ENCODE measurements at places on chromosomes 2 and 18. TPM values are rescaled to one million over a fixed set of nuclear protein-coding genes. Genes with fewer than 3 reads are reported as not detected.

Gene OSGEPL1
- 28.2 TPM for total RNA-seq

Gene EMILIN2
- 25.6 TPM for total RNA-seq

Gene AAMP
- 79.6 TPM for total RNA-seq

Gene CABLES1
- total RNA-seq = 9.5 TPM

Gene ABCG5
- not detected for total RNA-seq

Gene IL1F10
- not detected for total RNA-seq

Gene IL18RAP
- total RNA-seq = 0.29 TPM

Gene ERBB4
- 4.2 TPM for total RNA-seq

DNA sequence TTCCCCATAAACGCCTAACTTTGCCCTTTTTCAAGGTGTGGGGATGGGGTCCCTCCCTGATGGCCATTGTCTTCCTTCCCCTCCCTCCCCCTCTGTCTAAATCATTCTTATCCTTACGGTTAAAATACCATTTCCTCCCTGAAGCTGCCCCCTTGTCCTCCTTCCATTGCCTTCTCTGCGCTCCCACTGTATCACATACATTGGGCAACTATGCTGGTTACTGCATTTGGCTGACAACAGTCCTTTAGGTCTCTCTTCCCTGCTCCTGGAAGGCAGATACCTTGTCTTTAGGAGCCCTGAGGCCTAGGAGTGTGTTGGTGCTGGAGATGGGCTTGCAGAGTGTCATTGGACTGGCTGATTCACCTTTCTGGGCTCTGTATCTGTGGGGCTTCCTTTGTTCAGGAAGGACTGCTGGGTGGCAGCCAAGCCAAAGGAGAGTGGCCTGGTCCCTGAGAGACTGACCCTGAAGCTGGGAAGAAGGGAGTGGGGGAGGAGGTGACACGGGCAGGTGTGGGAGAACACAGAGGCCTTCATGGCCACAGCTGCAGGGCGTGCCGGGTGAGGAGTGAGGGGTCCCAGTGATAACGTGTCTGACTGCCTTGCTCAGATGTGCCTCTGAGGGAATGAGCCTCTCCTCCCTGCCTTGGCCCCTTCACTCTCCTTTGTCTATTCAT lies 2.2 kb downstream of the WNT6 start:
- H3K36me3 ChIP-seq = no peaks in the 10 kb centered on the region
- H3K27ac ChIP-seq = no peak overlapping the region
- peaks cover 10% of the 10 kb centered on the region for H3K4me1 ChIP-seq

DNA sequence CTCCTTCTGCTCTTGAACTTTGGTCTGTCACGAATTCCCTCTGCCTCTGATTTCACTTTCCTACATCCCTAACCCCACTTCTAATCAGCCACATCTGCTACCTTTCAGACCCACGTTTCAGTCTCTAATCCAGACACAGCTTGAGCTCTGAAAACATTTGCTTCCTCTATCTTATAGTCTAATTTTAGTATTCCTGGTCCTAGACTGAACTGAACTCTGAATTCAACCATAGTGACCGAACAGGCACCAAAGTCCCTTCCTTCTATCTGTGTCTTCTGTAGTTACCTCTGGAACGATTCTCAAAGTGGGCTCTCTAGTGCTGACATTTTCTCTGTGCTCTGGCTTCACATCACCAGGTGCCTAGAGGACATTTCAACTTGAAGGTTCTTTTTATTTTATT lies 156.2 kb downstream of the PDE11A start:
- no peaks in the 10 kb centered on the region for H3K4me1 ChIP-seq
- H3K27me3 ChIP-seq = no peaks in the 10 kb centered on the region
- H3K4me3 ChIP-seq = no peak overlapping the region
- no peak for DNase-seq

DNA sequence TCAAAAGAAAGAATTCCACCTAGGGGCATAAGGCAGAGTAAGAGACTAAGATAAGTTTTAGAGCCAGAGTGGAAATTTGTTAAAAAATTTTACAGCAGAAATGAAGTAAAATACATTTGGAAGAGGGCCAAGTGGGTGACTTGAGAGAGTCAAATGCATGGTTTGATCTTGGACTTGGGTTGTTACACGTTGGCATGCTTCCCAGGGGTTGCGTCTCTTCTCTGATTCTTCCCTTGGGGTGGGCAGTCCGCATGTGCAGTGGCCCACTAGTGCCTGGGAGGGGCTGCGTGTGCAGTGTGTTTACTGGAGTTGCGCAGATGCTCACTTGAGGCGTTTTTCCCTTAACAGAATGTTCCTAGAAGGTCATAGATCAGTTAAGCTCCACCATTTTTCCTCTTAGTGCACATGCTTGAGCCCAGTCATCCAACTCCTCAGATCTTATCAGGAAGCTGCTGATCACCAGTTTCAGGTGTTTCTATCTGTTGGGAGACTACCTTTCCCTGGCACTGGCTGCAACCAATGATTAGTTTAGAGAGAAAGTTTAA lies 13.1 kb downstream of the SEH1L start:
- DNase-seq = no peak
- H3K27ac ChIP-seq = no peak overlapping the region
- no peaks in the 10 kb centered on the region for H3K27me3 ChIP-seq
- no peaks in the 10 kb centered on the region for H3K36me3 ChIP-seq
- no peak overlapping the region for H3K4me3 ChIP-seq

- no peaks in the 10 kb centered on the region for H3K27me3 ChIP-seq
- no peak overlapping the region for H3K27ac ChIP-seq
- DNase-seq = no peak
- no peaks in the 10 kb centered on the region for H3K36me3 ChIP-seq
- H3K4me1 ChIP-seq = no peaks in the 10 kb centered on the region
Observed at GRCh38 chr2:111236025-111236424, 115.3 kb downstream of the BCL2L11 start.

DNA sequence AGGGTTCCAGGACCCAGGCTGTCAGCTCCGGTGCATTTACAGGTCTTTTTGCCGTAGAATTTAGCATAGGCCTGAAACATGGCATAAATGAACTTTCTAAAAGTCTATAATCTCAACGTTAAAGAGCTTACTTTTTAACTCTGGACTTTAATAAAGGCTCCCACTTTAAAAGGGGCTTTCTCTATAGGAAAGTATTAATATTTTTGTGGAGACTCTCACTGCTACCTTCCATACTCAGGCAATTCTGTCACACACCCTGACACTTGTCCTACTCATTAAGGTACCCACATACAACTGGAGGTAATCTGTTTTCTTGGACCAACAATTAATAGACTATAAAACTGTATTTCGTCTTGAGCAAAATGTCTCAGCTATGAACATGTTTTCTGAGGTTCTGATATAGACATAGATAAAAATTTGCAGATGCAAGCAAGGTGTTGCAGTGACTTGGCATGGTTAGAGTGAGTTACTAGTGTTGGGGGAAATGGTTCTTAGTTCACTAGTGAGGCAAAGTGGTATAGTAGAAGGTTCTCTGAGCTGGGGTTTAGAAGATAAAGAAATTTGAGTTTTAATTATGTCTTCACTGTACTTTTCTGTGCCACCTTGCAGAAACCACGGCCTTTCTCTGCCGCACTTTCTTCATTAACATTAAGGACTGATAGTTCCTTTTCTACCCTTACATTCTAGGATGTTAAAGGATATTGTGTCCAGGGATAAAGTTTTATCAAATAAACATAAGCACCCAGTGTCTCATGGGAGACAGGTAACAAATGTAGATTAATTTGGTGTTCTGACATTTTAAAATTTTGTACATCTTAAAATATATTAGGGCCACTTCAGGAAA lies 10.8 kb upstream of the NR4A2 start:
- peak overlapping the region; percentile 97 for H3K4me3 ChIP-seq
- no peaks in the 10 kb centered on the region for H3K27me3 ChIP-seq
- H3K4me1 ChIP-seq = no peaks in the 10 kb centered on the region
- H3K36me3 ChIP-seq = no peaks in the 10 kb centered on the region
- peak overlapping the region; percentile 100 for H3K27ac ChIP-seq
- no peak for DNase-seq

- H3K27me3 ChIP-seq = no peaks in the 10 kb centered on the region
- H3K4me1 ChIP-seq = no peaks in the 10 kb centered on the region
- H3K4me3 ChIP-seq = no peak overlapping the region
- H3K36me3 ChIP-seq = no peaks in the 10 kb centered on the region
Observed at GRCh38 chr2:180675170-180675569, 305.2 kb upstream of the UBE2E3 start.

DNA sequence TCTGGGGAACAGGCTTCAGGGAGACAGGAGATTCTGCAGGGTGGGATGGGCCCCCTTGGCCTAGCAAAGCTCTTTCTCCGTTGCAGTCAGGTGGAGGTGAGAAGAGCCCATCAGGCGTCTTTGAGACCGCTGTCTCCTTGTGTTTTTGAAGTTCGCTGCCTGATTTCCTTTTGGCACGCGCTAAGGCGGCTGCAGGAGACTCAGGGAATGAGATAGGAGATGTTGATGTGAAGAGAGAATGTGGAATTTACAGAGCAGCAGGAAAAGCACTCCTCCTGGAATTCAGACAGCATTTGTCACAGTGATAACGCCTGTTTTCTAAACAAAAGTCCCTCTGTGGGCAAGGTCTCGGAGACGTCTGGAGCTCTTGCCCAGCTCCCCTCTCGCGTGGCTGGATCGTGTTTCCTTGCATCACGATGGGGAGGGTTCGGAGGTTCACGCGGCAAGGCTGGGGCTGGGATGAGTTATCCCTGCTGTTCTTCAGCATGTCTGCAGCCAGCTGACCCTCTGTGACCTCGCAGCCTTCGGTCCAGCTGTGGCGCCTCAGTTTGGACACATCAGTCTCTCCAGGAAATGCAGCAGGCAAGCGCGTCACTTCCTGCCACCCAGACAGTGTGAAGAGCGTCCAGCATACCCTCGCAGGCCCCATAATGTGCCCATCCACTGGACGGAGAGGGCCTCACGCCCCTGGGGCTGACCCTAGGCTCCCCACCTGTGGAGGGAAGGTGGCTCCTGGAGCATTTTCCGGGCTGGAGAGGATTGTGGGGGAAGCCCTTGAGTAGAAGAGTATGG lies 30.2 kb downstream of the GLI2 start:
- H3K4me1 ChIP-seq = peaks cover 19% of the 10 kb centered on the region
- no peaks in the 10 kb centered on the region for H3K27me3 ChIP-seq
- DNase-seq = peak; percentile 92
- peak overlapping the region; percentile 80 for H3K27ac ChIP-seq

DNA sequence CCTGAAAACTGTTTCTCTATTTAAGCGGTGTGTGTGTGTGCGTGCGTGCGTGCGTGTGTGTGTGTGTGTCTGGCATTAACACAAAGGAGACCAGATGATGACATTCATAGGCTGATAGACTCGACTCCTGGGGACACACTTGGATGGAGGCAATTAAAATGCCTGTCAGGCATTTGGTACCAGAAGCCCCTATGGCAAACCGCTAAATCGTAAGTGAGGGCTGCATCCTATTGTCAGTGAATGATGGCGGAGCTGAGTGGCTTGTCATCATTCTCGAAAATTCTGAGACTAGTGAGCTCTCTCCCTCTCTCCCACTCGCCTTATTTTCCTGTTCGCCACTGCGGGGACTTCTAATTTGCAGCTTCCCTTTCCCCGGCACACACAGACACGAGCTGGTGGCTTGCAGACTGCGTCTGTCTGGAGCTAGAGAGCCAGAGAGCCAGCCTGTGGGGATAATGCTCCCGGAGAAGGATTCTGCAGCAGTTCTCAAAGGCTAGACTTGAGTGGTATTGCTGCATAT lies 155.4 kb downstream of the MAP2 start:
- DNase-seq = no peak
- H3K27me3 ChIP-seq = no peaks in the 10 kb centered on the region
- no peaks in the 10 kb centered on the region for H3K36me3 ChIP-seq
- H3K27ac ChIP-seq = no peak overlapping the region
- no peaks in the 10 kb centered on the region for H3K4me1 ChIP-seq

DNA sequence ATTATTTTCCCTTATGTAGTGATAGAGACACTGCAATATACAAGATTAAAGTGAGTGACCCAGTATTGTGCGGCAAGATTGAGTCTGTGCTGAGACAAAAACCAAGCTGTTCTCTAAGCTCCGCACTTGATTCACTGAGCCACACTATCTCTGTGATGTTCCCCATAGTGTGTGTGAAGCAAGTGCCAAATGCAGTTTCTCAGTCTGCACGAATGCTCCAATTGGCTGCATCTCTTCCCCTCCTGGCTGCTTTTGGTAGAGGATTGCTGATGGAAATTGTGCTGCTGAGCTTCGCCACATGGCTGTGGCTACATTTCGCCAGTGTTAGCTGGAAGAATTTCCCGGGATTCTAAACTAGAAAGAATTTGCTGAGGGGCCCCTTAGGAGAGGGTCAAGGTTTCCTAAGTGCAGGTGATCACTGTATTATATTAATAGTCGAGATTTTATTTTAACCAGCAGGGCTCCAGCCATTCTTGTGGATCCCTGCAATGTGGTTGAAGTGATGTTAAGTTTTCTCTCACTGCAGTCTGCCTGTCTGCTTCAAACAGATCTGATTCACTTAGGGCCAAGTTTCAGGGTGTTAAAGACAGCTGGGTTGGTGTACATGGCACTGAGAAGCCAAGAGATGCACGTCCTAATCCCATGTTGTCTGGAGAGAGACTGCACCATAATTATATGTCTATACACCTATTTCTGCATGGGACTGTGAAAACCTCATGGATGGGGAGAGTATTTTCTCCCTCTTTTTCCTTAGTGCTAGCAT lies 317.2 kb downstream of the DCC start:
- H3K36me3 ChIP-seq = no peaks in the 10 kb centered on the region
- DNase-seq = no peak
- H3K4me3 ChIP-seq = no peak overlapping the region
- H3K27me3 ChIP-seq = no peaks in the 10 kb centered on the region

GRCh38 chr2:184394642-184395041 lies 203.7 kb upstream of the ZNF804A start:
- no peaks in the 10 kb centered on the region for H3K36me3 ChIP-seq
- DNase-seq = no peak
- no peak overlapping the region for H3K4me3 ChIP-seq
- H3K4me1 ChIP-seq = no peaks in the 10 kb centered on the region
- H3K27me3 ChIP-seq = no peaks in the 10 kb centered on the region
- H3K27ac ChIP-seq = no peak overlapping the region

DNA sequence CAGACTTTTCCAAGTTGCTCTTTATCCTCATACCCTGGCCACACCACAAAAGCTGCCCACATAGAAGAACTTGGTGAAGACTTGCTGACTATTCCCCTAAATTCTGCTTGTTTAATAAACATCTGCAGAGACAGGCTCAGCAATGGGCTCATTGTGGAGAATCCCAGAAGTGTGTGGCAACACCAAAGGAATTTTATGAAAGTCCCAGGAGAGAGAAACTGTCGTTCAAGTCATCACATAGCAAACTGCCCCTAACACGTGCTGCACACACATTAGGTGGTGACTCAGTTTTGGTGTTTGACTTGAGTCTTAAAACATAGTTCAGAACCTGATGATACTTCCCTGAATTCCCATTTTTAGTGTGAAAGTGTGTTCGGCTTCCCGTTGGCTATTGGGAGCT lies 38.6 kb downstream of the CYP1B1 start:
- H3K27ac ChIP-seq = peak overlapping the region; percentile 80
- no peaks in the 10 kb centered on the region for H3K27me3 ChIP-seq
- no peaks in the 10 kb centered on the region for H3K36me3 ChIP-seq
- no peaks in the 10 kb centered on the region for H3K4me1 ChIP-seq
- H3K4me3 ChIP-seq = no peak overlapping the region

Measured in uterus (tissue), 4 donors.